ENCODE measurements at places on chromosomes 6 and 20.

DNA sequence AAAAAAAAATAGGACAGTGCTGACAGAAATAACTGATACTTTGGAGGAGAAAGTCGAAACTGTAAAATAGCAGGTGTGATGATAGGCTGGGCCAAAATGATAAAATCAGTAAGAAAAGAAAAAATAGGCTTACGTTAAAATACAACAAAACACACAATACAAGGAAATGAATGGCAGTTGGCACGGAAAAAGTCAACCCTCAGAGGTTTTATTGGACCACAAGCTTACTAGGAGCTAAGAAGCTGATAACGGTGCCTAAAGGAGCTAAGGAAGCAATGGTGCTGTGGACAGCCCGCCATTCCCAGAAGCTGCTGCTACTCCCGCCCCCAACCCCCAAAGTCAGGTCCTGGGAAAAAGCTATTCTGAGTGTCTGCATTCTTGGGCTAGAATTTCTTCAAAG, 55.9 kb upstream of the RNF146 start:
- DNase-seq = no peak

- no peak for DNase-seq
Measured at GRCh38 chr6:108293527-108294296, 1.1 kb upstream of the AFG1L start.

- no peak for DNase-seq
Measured at GRCh38 chr20:11329271-11329670, 588.4 kb upstream of the BTBD3 start.

DNA sequence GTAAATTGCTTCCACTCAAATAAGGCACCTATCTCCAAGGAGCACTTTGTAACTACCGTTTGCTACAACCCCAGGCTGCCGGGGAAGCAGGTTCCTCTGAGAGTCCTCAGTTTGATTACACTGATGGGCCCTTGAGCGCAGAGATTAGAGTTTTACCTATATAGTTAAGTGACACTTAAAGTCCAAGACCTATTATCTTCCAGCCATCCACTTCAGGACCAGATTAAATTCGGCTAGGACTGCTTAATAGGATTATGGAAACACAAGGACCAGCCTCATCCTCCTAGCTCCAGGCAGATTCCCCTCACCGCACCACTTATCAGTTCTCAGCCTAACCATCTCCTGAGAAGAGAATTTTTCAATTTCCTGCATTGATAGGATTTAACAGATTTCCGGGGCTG, 64.7 kb upstream of the TIAM2 start:
- no peak for DNase-seq

DNA sequence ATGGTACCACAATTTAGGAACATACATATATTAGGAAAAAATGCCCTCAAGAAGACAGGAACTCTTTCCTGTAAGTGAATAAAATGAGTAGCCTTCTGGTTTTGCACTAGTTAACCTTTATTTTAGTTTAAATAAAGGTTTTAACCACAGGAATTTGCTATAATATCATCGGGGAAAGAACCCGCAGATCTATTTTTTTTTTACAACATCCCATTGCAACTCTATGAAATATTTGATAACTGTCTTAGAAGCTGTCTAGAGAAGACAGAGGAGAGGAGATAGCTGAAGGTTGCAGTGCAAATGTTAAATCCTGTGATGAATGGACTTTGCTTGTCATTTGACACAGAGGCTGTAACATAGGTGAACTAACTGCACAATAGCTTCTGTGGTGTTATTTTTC, 69.5 kb downstream of the TINAG start:
- DNase-seq = no peak

- DNase-seq = no peak
Measured at GRCh38 chr20:32605167-32605656, 20.1 kb upstream of the NOL4L start.

- no peak for DNase-seq
Measured at GRCh38 chr6:48744948-48745347, 634.0 kb upstream of the PTCHD4 start.

DNA sequence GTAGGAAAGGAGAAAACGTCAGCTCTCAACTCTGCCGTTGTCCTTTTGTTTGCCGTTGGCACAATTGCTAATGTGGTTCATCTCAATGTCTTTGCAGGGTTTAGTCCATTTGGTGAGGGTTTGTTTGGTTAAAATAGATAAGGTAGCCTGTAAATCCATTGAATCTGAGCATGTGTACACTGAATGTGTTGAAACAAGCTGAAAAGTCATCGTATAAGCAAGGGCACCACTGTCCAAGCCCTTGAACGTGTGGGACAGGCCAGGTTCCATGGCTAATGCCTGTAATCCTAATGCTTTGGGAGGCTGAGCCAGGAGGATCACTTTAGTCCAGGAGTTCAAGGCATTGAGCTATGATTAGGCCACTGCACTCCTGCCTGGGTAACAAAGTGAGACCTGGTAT, 224.7 kb upstream of the PLCB4 start:
- DNase-seq = no peak

DNA sequence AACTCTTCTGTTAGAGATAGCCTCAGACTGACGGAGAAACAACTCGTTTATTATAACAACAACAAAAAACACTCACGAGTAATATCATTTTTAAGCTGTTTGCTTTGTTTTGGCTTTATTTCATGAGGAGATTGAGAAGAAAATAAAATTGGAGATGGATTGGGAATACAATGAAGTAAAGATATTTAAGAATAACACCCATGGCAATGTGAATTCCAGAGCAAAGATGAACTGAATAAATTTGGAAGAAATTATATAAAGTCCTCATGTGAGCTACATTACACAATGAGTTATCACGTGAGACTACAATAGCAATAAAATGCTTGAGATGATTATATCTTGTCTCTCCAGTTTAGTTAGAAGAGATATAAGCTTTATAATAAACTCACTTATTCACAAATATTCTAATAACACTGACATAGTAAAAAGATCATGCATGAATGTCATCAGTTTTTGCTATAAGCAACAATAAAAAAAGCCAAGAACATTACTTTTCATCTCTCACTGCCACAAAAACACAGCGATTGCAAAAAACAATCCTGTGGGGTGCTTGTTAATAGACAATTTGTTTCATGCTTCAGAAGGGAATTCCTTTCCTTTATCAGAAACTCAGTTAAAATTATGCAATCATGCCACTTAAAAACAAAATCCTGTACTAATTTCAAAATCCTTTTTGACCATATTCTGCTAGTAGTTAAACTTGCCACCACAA, 696.7 kb upstream of the MARCKS start:
- DNase-seq = no peak

Data from activated CD4-positive, alpha-beta T cell treated with anti-CD3 and anti-CD28 coated beads for 36 hours (primary cell).